ENCODE measurements at places on chromosomes 5 and 9. TPM values are rescaled to one million over a fixed set of nuclear protein-coding genes. Genes with fewer than 3 reads are reported as not detected.

Gene MLANA
- not detected for total RNA-seq

Gene DEPDC1B
- total RNA-seq: 38.5 TPM

Gene KIF4B
- total RNA-seq: not detected

Gene OMD
- total RNA-seq: not detected

Gene SPATA31A3
- not detected for total RNA-seq

Gene SLC22A4
- not detected for total RNA-seq

Gene KIAA0825
- total RNA-seq: 5.8 TPM

Gene GFI1B
- not detected for total RNA-seq

Gene DMRT3
- total RNA-seq: 0.53 TPM

Gene MGAT4B
- total RNA-seq: 159 TPM

Gene PCDHGB5
- total RNA-seq: 4.0 TPM

Gene C5orf52
- not detected for total RNA-seq

Gene DOCK2
- total RNA-seq: not detected

Gene CDC14B
- 53.2 TPM for total RNA-seq

Gene TEK
- total RNA-seq: not detected

Gene RGS7BP
- not detected for total RNA-seq

Gene LHX3
- total RNA-seq: not detected

Gene CTXN3
- not detected for total RNA-seq

Gene TAF11L6
- not detected for total RNA-seq

Gene GLDC
- 11.3 TPM for total RNA-seq

Gene FIBCD1
- not detected for total RNA-seq

Gene GPR150
- not detected for total RNA-seq

Gene PCDHB5
- 29.4 TPM for total RNA-seq

Gene PTAR1
- total RNA-seq: 66.0 TPM

Gene SPATA24
- 13.9 TPM for total RNA-seq

Gene NOXA1
- 15.3 TPM for total RNA-seq

Gene FAM163B
- not detected for total RNA-seq

Gene C5
- total RNA-seq: 47.1 TPM

Gene REEP5
- 33.8 TPM for total RNA-seq

Gene S1PR3
- total RNA-seq: 1.7 TPM

Gene NDST1
- 154 TPM for total RNA-seq

Gene CDK5RAP2
- 76.8 TPM for total RNA-seq

Gene PROB1
- 2.2 TPM for total RNA-seq

Gene FOXD4
- total RNA-seq: 0.50 TPM

Gene RAB3C
- total RNA-seq: 25.2 TPM

Gene MEIKIN
- not detected for total RNA-seq

All from progenitor cell of endocrine pancreas (in vitro differentiated cells).